ENCODE measurements at places on chromosomes 4 and X.

DNA sequence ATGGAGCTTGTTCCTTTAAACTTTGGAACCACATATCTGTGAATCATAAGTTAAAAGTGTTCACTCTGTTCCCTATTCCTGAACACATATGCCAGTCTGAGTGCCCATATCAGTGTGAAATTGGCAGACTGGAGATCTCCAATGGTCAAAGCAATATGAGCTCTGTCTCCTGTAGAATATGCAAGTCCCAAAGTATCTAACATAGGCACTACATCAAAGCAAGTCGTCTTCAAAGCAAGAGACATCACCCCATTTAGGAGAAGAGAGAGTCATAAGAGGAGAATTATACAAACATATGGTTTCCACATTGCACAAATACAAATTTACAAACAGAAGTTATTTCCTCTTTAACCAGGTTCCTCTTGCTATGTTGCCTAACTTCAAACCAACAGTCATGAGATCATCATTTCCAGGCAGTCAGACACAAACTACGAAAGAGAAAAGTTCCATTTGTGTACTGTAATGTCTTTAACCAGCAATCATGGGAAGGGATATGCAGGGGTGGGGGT, 9.9 kb upstream of the GK start:
- no peak for DNase-seq

DNA sequence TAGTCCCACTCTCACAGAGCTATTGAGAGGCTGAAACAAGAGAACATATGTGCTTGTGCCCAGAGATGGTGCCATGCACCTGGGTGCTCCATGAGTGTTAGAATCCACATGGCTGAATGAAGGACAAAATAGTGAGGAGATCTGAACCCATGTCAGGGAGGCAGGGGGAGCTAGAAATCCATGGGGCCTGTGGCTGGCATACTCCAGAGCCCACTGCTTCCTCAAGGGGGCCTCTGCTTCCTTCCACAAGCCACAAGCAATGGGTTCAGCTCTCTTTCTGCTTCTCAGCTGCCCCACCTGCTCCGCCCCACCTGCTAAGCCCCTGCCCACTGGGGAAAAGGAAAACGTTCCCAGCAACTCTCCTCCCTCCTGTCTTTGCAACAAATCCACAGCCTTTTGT, 46.1 kb downstream of the PJA1 start:
- DNase-seq = no peak

DNA sequence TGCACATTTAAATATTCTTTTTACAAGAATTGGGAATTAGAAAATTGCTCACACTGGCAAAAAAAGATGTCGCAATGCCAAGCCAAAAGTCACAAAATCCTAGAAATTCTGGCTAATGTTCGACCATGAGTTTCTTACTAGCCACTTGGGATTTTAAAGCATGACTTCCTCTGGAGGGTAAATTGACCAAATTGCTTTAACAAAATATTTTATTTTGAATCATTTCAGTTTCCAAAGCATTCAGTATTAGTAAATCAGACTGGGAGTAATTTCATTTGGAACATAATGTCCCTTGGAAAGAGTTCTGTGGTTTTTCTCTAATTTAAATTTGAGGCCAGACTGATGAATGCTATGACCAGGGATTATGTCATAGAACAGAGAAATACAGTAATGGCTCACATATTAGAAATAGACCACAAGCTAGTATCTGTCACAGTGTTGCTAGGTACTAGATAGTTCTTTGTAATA, 7.6 kb upstream of the CXCL5 start:
- DNase-seq = no peak

- DNase-seq = no peak
Measured at GRCh38 chrX:110318664-110318968, 731 bp upstream of the AMMECR1 start.

- no peak for DNase-seq
Measured at GRCh38 chrX:131298846-131299245, 9.7 kb upstream of the IGSF1 start.
